ENCODE measurements at places on chromosomes 1 and 21.

DNA sequence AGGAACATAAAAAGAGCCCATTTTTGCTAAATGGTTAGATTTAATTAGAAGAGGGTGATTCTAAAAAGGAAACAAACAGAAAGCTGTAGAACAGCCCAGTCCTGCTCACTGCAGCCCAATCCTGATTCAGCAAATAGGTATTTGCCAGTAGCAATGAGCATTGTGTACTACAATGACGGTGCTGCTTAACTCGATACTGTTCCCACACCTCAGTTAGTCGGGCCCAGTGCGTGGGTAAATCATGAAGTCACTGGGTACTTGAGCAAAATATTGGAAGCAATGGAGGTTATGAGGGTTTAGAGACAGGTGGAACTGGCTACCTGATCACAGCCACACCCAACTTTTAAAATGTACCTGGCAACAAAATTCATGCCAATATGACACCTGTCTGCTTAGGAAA lies 101.5 kb upstream of the ADGRL2 start:
- no peak for DNase-seq

GRCh38 chr1:201254625-201255478 lies 28.5 kb upstream of the PKP1 start:
- no peak for DNase-seq

DNA sequence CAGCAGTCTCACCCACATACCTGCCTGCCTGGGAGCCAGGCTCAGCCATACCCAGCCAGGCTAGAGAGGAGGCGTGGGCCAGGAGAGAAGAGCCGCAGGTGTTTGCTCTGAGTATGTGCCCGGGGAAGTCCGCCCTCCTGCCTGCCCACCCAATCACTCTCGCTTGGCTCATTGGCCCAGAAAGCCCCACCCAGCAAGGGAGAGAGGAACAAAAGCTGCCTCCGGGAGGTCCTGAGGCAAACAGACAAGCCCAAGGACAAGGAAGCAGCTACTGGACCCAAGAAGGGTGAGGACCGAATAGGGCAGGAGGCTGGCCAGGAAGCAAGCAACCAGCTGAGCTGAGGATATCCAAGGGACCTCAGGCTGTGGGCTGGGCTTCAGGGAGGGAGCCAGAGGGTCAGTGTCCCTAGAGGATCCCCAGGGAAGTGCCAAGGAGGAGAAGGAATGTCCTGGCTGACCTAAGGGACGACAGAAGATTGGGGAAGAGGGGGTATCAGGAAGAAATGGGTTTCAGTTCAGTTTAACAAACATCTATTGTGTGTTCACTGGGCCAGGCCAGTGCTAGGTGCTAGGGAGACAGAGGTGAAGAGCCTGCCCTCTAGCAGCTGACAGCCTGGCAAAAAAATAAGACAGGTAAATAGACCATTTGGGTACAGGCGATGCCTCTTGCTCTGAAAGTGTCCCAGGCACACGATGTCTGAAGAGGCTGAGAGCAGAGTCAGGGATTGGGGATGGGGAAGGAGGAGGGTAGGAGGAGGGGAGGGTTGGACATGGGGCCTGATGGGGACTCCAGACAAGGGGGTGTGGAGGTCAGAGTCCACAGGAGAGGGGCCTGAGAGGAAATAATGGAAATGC lies at the start of gene GJB4:
GJB4 (plus strand) TSS at position 238 of the 855 bp plus-strand sequence. CDS start 1,515 bp downstream, outside the sequence.
- no peak for DNase-seq

DNA sequence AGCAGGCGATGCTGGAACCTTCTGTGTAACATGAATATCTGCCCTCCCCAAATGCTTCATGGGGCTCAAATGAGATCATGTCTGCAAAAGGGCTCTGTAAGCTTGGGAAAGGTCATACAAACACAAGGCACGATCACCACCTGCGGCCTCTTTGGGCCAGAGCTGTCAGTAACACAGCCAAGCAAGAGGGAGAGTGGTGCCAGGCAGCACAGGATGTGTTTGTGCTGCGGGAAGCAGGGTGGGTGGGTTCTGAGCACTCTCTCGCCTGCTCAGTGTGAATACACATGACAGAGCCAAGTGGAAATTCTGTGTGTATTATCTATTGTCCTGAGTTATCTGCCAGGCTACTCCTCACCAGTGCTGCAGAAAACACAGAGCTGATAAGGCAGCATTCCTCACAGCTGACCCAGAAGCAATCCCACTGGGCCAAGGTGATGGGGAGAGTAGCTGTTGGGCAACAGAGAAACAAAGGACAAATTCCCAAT lies 101.2 kb downstream of the LAMC2 start:
- DNase-seq = no peak

GRCh38 chr1:182083851-182084486 lies 22.5 kb upstream of the ZNF648 start:
- DNase-seq = no peak

DNA sequence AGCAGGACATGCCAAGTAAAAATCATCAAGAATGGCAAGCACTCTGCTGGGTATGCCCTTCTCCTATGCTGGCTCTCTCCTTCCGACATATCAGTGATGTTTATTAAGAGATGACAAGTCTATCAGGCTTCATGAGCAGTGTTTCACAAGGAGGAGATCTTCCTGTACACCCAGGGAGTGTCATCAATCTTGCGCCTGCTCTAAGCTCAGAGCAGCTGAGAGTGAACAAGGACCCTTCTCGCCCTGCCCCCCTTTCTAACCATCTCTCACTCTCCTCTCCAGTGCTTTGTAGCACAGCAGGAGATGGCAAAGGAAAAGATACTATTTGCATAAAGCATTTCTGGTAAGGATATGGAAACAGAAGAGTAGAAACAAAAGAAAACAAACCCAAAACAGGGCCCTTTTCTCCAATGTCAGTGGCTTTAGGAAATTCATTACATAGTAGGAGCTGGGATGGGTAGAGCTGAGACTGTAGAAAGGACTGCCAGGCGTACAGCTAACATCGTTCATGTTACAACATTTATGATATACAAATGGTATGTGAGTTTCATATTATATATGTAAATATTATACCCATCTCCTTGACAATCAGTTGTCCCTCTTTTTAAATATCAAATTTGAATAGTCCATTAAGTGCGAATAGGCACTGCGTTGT lies 201.7 kb downstream of the NUF2 start:
- no peak for DNase-seq

DNA sequence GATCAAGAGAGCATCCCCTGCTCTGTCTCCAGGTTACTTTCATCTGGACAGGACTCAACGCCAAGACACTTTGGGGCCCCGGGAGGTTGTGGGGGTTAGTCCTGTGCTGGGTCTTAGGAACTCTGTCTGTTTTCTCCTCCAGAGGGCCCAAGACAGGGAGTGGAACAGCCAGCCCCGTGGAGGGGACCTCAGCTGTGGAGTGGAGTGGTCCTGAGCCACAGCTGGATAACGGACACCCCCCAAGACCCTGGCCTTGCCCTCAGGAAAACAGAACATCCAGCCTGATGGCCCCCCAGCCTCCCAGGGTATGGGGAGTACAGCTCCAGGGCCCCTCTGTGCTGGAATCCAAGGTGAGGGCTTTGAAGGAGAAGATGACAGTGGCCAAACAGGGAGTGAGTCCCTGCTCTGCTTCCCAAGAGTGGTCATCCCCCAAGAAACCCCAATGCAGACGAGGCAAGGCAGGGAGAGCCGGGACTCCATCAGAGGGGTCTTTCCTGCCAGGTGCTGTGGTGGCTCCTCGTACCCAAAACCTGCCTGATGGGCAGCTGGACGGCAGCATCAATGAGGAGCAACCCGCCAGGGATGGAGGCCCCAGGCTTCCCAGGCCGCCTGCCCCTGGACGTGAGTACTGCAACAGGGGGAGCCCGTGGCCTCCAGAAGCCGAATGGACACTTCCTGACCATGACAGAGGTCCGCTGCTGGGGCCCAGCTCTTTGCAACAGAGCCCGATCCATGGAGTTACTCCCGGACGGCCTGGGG lies 3.5 kb downstream of the KIAA1614 start:
- DNase-seq = no peak
